ENCODE measurements at places on chromosomes 4 and X. TPM values are rescaled to one million over a fixed set of nuclear protein-coding genes. Genes with fewer than 3 reads are reported as not detected.

SYTL5 gene
- total RNA-seq = 3.9 TPM

TEX13B gene
- not detected for total RNA-seq

TEX13C gene
- not detected for total RNA-seq

SRPK3 gene
- total RNA-seq = 0.12 TPM

SPANXD gene
- not detected for total RNA-seq

All from esophagus mucosa (tissue), 1 donor.